SHP77 (cell line): ENCODE measurements at places on chromosomes 2 and 18.

GRCh38 chr18:10401521-10401920 is 52.9 kb upstream of the APCDD1 start:
- no peak for DNase-seq

- no peak for DNase-seq
These were observed 122.5 kb downstream of the ASXL3 start for GRCh38 chr18:33700513-33700976.

GRCh38 chr2:174800436-174801205 is 36.3 kb upstream of the CHRNA1 start:
- DNase-seq = no peak

- no peak for DNase-seq
These were observed 39.1 kb upstream of the GPR17 start for GRCh38 chr2:127606625-127607398.

GRCh38 chr2:231117922-231118613 is 6.8 kb downstream of the HTR2B start:
- DNase-seq = no peak

GRCh38 chr2:216012133-216012829 is 1.1 kb downstream of the MREG start:
- DNase-seq = no peak

DNA sequence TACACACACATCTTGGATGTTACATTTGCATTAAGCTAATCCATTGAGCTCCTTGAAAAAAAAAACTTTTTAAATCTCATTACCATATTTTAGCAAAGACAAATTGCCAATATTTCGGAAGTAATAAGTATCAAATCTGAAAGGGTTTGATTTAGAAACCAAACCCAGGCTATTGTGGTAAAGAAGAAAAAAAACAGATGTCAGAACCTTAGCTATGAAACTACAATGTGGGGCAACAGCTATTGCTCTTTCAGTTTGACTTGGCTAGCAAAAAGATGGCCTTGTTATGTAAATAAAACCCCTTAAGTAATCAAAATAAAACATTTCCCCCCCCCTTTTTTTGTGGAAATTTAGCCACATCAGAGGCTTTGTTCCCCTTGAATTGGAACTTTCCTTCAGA is 41.2 kb upstream of the REG3A start:
- no peak for DNase-seq

DNA sequence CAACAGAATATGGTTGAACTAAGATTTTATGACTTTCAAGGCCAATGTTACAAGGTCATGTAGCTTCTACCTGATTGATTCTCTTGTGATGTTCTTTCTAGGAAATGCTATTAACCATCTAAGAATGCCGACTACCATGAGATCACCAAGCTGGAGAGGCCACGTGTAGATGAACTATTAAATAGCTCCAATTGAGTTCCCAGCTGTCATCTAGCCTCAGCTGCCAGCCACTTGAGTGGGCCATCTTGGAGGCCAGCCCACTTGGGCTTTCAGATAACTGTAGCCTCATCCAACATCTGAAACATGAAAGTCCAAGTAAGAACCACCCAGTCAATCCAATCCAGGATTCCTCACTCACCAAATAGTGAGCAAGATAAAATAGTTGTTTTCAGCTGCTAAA is 376.9 kb upstream of the TMEFF2 start:
- peak; percentile 37 for DNase-seq

- DNase-seq = no peak
These were observed 1.5 kb downstream of the PPIG start for GRCh38 chr2:169585673-169586072.

DNA sequence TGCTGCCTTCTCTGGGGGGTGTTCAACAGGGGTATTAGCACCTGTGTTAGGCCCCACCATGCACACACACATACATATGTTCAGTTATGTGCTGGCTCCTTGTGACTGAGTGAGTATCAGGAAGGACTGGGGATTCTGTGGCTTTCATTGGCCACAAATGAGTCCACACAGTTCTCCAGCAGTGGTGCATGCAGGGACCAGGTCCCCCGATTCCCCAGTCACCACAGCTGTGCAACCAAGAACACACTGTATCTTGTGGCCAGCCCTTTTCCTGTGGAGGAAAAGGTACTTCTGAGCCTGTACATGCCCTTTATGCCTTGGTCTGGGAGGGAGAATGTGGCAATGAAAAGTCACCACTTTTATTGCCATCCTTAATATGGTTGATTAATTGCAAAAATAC is 74.9 kb upstream of the KLF7 start:
- DNase-seq = no peak

- DNase-seq = peak; percentile 34
These were observed 56.8 kb downstream of the SCG2 start for GRCh38 chr2:223545406-223545805.

DNA sequence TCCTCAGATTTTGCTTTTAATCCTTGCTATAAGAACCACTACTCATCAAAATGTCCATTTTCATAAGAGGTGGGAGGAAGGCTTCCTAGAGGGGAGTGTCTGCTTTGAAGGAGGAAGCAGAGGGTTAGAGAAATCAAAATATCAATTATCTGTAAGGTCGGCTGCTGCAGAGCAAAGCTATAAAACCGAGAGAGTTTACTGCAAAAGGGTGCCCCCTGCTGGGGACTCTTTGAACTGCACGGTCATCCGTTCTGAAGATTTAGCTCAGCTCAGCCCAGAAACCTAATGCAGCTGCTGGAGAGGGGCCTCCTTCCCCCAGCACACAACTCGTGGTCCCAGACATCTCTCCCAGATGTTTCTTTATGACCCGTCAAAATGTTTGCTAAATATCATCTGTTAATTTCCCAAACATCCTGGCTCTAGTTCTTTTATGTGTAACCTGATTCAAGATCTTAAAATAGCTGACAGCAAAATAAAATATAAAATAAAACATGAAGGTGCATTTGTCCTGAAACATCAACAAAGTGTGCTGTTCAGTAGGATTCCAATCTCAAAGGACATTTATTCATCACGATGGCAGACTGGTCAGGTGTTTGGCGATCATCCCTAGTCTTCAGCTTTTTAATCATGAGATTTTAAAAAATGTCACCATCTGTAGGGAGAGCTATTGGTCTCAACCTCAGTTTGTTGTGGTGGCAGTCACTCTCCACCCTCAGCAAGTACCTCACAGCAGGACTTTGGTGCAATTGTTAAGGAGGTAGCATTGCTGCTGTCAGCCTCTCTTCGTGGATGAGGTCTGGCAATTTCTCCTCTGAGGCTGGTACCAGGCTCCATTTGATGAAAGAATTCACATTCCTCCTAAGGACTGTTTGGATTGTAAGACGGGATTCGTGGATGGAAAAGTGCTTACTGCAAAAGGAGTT is 185.9 kb downstream of the MTX2 start:
- DNase-seq = peak; percentile 62

GRCh38 chr18:74265546-74266098 is 26.1 kb downstream of the CYB5A start:
- DNase-seq = no peak

DNA sequence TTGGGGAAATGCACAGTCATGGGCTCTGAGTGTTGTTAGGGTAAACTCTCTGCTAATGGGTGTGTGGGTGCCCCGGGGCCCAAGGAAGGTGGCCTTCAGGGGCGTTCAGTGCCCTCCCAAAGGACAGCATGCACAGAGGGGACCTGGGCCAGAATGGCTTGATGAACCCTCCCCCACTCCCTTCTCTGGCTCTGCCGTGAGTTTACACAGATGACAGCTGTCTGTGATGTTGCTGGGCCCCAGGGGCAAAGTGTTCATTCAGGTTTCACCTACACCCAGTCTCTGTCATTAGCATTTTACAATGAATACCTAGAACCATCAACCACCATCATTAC is 3.2 kb downstream of the NPPC start:
- DNase-seq = no peak

- no peak for DNase-seq
These were observed 47.8 kb downstream of the SMAD2 start for GRCh38 chr18:47882641-47883040.

- DNase-seq = no peak
These were observed 10.8 kb downstream of the DAPL1 start for GRCh38 chr2:158805936-158806335.

- DNase-seq = no peak
These were observed 23.6 kb downstream of the ANKRD44 start for GRCh38 chr2:197286805-197287595.
